ENCODE measurements at places on chromosomes 7 and 10. TPM values are rescaled to one million over a fixed set of nuclear protein-coding genes. Genes with fewer than 3 reads are reported as not detected.

DNA sequence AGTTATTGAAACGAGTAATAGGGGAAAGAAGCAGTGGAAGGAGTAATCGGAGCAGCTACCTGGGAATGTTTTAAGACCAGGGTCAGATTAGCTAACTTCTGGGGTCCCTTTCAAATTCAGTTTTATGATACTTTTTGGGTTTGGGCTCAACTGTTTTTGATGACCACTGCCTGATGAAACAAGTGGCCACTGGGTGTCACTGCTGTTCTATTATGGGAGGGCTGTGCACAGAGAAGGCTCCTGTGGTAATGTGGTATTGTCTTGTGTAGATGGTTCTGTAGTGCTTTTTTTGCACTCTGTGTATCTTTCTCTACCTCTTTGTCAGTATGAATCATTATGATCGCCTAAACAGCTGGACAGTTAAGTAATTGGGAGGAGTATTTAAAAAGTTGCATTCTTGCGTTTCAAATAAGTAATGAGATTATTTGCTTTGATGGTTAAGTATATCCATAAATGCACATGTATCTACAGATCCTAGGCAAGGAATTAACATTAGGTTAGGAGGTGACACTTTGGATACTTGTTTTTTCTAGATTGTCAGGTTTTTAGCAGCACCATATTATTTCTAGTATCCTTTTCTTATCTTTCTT is 128.4 kb downstream of the ABCA13 start:
- DNase-seq = peak; percentile 58

SFXN2 gene
- polyA plus RNA-seq = 10.4 TPM

DNA sequence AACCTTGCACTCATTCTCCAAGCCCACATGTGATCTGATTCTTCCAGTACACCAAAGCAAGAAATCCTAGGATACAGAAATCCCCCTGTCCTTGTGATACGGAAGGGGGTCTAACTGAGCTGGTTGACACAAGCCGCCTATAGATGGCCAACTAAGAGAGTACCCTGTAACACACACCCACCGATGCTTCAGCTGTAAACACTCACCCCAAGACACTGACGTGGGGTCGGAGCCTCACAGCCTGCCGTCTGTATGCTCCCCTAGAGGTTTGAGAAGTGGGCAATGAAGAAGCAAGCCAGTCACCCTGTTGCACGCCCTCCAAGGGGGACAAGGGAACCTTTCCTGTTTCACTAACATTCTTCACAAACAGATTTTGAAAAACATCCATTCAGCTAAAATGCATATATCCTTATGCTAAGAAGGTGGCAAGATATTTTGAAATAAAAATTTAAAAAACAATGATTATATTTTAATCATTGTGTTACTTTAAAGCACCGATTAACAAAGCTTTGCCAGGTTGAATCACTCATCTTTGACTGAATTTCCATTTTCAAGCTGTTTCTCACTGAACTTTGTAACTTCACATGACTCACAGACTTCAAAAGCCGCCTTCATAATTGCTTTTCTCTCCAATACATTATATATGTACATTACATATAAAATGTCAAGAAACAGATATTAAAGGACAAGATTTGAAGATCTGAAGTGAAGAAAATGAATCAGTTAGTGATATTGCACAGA is 329.3 kb downstream of the ARL4A start:
- DNase-seq = no peak

GRCh38 chr10:11279314-11279713 is 261.6 kb downstream of the CELF2 start:
- DNase-seq = no peak

ZNF467 gene
- polyA plus RNA-seq = 12.7 TPM

- no peak for DNase-seq
These were observed 12.7 kb downstream of the SHH start for GRCh38 chr7:155799514-155799913.

- peak; percentile 10 for DNase-seq
These were observed 220.3 kb upstream of the STK17A start for GRCh38 chr7:43362652-43363034.

- DNase-seq = no peak
These were observed 174.2 kb downstream of the PLXNA4 start for GRCh38 chr7:132402096-132402495.

DNA sequence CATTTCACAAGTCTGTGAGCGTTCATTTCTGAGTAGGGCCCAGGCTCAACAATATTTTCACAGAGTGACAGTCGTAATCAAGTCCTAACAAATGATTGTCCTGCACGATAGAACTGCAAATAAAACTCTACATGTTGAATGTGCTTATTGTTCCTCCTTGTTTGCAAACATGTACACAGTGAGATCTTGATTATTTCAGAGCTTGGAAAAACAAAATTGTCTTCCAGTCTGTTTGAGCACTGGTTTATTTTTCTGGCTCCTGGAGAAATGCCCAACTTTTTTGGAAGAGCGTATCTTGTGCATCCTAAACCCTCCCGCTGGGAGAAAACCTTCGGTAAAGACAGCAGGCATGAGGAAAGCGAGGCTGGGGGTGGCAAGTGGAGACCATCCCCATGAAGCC is 91.1 kb downstream of the TEX36 start:
- DNase-seq = no peak

DNA sequence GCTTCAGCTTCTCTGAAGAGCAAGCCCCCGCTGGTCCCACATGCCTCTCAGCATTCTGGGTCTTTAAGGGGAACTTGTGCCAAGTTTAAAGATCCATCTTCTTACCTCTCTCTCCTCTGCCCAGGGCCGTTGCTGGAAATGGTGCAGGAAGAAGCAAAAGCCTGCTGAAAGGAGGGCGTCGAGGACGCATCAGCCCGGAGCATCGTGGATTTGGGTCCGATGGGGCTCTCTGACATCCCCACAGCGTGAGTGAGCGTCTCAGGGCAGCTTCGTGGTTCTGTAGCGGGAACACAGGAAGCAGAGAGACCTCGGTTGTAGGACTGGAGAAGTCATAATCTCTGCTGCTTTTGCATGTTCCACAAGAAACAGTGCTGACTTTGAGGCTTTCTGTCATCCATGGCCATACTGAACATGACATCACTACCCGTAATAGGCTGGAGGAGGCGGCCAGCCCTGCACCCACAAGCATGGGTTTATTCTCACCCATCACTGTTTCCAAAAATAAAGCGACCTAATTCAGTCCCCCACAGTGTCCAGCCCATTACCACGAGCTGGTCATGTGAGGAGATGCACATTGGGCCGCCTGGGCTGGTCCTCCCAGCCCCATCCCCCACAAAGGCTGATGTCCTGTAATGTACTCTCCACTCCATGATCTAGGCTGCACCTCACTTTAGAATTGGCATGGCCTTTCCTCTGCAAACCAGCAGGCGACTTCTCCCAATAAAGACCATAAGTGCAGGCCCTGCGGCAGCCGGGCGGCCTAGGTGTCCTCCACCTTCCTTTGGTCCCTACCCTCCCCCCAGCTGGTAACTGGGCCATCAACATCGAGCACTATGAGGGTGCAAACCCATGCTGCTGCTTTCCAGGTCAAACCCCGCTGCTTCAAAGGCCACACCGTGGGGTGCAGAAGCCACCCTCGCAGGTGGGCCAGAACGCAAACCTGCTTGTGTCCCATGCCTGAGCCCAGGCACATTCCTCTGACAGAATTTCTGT is 276.9 kb downstream of the TNS3 start:
- no peak for DNase-seq

OR2A12 gene
- not detected for polyA plus RNA-seq

C10orf143 gene
- 4.3 TPM for polyA plus RNA-seq

GRCh38 chr10:11687779-11688447 is 54.3 kb upstream of the ECHDC3 start:
- no peak for DNase-seq

- DNase-seq = no peak
These were observed 37.5 kb upstream of the MKI67 start for GRCh38 chr10:128163701-128164100.

- no peak for DNase-seq
These were observed 11.3 kb upstream of the SMURF1 start for GRCh38 chr7:99155211-99155610.
